ENCODE measurements at places on chromosomes 5 and 9.

DNA sequence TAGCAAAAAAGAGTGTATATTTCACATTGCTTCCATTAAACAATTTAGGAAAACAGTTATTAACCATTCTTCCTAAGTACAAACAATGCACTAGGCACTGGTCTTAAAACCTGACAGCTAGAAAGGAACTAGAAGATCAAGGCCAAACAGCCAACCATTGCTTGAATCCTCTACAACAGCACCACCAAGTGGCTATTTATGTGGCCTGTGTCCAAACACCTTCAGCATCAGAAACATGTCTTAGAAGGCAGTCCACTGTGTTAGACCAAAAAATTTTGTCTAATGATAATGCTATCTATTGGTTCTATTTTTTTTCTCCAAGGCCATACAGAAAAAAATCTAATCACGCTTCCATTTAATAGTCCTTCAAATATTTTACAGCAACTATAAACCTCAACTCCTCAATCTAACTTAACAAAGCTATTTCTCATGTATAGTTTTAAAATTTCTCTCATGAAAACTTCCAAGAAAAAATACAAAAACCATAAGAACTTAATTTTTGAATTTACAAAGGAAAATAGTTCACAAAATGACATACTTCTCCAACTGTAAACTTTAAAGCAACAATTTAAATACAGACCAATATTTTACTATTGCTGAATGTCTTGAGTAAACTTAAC lies 36.1 kb downstream of the CAAP1 start:
- no peak for DNase-seq

GRCh38 chr5:114678778-114679177 lies 316.9 kb downstream of the KCNN2 start:
- DNase-seq, result no peak

DNA sequence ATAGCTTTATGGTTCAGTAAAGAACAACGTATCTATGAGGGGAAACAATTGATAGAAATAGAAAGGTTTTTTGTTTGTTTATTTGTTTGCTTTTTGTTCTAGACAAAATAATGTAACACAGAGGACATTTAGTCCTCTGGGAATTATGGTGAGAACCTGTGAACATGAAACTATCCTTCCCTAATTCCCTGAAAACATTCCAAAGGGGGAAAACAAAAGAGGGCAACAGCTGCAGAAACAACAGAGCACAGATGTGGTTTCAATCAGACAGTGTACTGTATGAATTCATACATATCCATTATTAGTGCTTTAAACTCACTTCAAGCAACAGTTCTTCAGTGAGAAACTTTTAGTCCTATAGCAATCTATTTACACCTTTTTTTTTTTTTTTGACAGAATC lies 1489.8 kb upstream of the C9orf72 start:
- DNase-seq, result no peak

DNA sequence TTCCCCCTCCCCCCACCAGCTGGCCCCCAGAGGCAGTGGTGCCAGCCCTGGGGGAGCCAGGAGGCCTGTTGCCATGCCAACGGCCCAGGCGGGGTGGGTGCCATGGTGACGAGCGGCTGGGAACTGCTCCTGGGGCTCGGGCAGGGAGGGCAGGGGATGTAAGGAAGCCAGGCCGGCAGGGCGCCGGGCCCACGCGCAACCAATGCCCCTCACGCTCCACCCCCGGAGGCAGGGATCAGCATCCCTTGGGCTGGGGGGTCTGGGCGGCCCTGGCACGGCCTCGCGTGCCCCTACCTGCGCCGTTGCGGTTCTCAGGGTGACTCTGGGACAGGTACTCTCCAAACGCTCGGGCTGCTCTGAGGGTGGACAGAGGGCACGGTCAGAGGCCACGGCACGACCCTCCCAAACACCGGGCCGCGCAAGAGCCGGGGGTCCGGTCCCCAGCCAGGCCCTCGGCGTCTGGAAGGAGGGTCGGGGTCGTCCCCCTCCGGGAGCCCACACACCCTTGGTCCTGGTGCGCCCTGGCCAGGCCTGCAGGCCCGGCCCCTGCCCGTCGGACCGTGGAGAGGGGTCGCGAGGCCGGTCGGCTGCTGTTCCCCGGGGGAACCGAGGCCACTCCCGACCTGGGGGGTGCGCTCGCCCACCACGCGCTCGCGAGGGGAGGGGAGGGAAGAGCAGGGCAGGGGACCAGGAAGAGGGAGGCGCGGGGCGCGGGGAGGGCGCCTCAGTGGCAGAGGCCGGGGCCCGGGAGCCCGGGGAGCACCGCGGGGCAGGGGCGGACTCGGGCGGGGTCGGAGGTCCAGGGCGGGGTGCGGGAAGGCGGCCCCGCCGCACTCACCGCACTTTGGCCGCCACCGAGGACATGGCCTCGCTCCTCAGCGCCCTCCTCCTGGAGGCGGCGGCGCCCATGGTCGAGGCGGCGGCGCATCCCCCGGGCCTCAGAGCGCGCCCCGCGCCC lies 661 bp downstream of the NSMF start:
- DNase-seq, result no peak

GRCh38 chr9:21060919-21061561 lies 16.7 kb downstream of the IFNB1 start:
- DNase-seq, result no peak

- DNase-seq, result no peak
These were observed 419.3 kb upstream of the MEF2C start for GRCh38 chr5:89302102-89302891.

GRCh38 chr9:90926936-90927335 lies 125.3 kb downstream of the SYK start:
- no peak for DNase-seq

DNA sequence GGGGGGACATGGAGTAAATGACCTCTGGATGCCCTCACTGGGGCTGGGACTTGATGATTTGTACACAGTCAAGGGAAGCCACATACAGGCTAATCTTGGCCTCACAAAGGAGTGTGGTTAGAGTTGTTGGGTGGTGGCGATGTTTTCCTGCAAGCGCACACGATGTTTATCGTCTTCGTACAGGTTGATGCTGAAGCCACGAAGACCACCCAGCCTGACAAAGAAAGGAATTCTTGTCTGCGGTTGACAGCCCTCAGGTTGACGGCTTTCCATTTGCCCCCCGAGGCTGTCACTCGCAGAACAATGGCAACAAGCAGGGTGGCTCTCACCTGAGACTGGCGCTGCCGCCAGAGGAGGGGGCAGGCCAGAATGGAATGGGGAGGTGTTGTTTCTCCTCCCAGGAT lies 14.1 kb upstream of the XPA start:
- no peak for DNase-seq

- no peak for DNase-seq
These were observed 89.1 kb upstream of the SPDL1 start for GRCh38 chr5:169494383-169494935.

DNA sequence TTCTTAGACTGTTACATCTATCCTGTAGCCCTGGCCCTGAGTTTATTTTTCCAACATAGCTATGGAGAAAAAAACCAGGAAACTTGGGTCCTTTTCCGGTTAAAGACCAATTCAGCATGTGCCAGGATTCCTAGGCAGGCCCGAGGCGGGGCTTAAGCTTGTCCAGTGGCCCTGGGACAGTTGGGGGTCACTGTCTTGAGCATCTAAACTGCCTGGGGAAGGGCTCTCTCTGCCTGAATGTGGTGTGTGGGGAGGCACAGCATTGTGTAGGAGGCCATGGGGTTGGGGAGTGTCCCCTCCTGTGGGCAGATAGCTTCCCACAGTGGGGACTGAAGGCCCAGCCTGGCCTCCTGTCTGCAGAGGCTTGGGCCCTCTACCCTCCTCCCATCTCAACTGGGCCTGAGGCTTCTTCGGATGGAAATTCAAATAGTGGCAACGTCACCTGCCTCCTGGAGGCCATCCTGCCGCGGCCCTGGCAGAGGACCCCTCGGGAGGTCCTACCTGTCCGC lies 88.8 kb downstream of the PHF2 start:
- DNase-seq, result no peak

DNA sequence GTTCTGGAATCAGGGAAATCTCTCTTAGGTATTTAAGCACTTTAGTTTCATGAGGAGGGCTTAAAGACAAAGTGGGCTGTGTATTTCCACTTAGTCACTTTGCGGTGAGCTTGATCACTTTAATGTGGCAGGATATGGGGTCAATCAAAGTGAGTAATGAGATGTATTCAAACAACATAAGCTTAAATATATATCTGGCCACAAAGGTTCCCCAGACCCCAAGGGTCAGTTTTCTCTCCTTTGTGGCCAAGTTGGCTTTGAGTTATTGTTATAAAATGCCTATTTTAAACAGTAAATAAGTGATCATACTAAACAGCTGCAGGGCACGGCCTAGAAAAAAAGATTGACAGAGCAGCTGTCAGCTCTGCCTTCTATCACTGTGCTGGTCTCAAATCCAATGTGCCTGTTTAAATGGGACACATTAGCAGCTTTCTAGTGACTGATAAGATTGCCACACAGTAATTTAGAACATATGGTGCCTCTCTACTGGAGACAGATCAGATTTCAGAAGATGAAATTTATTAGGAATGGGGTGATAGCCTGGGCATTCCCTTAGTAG lies 363.9 kb downstream of the AGTPBP1 start:
- no peak for DNase-seq

DNA sequence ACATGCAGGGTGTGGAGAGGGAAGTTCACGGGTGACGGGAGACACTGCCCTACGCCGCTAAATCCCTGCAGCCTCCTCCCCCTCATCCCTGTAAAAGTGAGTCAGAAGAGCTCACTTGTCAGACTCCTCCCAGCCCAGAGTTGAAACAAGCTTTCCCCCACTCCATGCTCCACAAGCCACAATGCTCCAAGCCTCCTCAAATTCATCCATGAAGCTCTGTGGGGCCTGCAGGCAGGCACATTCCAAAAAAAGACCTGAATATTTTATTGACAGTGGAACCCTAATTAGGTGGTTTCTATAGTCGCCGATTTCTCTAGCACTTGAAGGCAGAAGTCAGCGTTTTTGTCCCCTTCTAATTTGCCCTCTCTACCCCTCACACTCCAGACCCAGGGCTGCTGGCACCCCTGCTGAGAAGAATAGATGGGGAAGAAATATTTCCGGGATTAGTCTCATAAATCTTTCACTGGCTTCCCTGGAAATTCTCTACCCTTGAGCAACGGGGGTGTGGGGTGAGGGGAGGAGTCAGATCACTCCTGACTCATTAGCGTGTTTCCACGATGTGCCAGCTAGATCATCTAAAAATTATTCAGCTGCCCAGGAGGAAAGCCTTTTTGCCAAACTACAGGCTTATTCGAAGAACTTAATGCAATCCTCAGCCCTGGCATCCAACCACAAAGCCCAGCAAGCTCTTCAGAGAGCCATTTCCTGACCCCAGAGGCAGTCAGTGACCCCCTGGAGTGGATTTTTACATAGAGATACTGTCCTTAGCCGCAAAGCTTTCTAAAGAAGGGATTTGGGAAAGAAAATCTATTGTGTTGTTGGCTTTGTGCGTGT lies 97.1 kb downstream of the ENC1 start:
- no peak for DNase-seq

DNA sequence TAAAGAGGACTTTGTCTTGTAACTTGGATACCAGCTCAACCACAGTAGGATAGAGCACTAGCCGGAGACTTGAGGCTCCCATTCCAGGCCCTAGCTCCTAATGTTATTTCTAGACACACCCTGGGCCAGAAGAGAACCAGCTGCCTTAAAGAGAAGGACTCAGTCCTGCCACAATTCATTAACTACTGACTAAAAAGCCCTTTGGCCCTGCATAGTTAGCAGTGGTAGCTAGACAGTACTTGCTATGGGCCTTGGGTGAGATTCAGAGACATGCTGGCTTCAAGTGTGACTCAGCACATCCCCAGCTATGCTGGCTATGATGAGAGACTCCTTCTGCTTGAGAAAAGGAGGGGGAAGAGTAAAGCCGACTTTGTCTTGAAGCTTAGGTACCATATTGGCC lies 47.3 kb downstream of the TMEM167A start:
- DNase-seq, result no peak

DNA sequence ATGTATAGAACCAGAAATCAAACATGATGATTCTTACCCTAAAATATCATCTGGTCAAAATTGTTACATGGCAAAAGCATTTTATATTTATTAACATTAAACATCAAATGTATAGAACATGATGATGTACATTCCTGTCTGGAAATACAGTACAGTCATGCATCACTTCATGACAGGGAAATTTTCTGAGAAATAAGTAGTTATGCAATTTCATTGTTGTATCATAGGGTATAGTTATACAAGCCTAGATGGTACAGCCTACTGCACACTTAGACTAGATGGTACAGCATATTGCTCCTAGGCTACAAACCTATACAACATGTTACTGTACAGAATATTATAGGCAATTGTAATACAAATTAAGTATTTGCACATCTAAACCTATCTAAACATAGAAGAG lies 64.6 kb upstream of the VCAN start:
- no peak for DNase-seq

DNA sequence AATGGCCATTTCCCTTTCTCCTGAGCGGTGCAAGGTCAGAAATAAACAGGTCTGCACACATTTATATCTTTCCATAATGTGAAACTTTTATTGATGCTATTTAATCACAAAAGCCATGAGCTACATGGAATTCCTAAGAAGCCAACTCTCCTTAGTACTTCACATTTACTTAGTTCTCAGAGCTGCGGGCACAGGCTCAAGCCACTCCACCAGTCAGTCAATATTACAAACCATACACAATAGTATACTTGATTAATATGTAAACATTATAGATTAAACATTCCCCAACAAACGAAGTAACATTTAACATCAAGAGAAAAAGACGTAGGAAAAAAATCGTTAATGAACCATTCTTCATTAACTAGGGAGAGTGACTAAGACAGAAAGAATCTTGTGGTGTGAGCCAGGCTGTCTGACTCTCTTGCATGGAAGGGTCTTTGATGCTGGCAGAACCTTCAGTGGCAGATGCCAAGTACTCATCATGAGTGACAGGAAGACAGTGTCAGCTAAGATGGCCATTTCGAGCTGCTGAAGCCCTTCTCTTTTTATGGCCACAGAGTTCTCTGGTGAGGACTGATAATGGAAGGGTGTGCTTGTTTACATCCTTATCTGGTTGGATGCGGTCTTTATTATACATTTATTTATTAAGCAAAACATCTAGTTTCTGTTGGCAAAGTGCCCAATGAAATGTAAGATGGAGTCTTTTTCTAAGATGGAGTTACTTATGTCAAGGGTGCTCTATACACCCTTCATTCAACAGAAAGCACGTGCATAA lies 115.5 kb upstream of the TUT7 start:
- no peak for DNase-seq

DNA sequence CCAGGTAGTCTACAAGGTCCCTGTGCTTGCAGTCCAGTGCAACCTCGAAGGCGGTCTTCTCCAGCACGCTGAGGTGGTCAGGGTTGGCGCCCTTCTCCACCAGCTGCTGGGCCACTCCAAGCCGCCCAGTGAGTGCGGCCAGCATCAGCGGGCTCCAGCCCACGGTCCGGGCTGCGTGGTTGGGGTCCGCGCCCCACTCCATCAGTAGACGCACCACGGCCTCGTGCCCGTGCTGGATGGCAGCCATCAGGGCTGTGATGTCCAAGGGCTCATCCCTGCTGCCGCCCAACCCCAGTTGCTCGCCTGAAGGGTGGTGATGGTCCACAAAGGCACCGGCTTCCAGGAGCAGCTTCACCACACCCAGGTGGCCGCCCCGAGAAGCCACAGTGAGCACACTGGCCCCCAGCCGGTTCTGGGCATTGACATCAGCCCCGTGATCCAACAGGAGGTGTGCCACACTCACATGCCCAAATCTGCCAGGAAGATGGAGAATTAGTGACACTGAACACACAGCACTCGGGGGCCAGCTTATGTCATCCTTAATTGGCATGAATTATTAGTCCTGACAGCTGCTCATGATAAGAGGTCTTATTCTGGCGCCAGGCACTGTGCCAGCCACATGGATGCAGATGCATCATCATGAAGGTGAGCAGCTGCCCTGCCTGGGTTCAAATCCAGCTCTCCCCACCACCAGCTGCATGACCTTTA lies 6.1 kb downstream of the ANKS6 start:
- DNase-seq, result no peak

All from NCI-H187 treated with DMSO at 0.1 percent for 48 hours (cell line).